ENCODE measurements at places on chromosomes 3 and 15.
A peak's percentile ranks its signal among the peaks of the same experiment; 100 is the strongest.

DNA sequence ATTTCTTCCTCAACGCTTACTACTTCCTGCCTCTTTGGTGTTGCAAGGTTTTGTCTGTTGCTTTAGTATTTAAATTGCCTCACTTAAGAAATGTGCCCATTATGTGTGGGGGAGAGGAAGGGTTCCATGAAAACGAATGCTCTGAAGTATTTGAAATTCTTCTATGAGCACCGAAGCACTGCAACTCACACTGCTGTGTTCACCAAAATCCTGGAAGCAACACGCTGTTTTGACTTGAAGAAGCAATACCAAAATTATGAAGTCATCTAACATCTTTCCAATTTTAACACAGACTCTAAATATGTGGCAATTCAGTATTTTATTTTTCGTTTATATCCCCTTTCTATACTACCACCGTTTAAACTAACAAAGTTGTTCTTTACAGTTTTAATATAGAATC is 101.5 kb downstream of the RBMS3 start:
- DNase-seq = no peak

DNA sequence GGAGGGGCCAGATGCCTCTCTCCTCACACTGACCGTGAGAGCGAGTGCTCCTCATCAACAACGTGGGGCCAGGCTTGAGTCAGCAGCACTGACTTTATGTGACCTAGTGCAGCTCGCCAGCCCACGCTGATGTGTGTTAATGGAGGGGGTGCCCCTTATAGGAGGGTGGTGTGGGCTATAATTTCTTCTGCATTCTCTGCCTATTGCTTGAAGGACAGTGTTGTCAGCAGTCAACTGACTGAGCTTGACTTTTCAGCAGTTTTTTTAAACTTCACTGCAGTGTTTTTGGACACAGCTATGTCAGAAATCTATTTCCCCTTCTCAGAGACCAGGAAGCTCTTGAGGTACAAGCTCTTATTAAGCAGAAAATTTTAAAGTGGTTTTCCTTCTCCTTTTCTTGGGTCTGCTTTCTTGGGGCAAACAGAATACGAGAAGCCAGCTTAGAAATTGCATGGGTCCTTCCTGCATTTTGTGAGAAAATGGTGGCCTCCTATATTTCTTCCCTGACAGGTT is 304.8 kb upstream of the CTDSPL start:
- DNase-seq = no peak

DNA sequence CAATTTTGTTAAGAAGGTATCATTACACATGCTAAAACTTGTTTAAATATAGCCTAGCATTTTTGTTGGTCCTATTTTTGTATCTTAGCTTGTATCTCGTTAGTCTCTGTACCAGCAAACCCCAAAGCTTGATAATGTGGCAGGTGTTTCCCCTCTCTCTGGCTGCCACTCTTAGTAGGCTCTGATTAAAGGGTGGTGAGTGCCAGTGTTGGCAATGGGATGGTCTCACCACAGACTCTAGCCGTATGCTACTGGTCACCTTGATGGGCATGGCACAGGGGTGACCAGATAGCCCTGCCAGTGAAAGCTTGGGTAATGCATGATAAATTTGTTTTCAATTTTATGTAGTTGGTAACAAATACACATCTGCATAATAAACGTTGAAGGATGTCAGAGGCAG is 188.3 kb downstream of the CFAP20DC start:
- DNase-seq = no peak

DNA sequence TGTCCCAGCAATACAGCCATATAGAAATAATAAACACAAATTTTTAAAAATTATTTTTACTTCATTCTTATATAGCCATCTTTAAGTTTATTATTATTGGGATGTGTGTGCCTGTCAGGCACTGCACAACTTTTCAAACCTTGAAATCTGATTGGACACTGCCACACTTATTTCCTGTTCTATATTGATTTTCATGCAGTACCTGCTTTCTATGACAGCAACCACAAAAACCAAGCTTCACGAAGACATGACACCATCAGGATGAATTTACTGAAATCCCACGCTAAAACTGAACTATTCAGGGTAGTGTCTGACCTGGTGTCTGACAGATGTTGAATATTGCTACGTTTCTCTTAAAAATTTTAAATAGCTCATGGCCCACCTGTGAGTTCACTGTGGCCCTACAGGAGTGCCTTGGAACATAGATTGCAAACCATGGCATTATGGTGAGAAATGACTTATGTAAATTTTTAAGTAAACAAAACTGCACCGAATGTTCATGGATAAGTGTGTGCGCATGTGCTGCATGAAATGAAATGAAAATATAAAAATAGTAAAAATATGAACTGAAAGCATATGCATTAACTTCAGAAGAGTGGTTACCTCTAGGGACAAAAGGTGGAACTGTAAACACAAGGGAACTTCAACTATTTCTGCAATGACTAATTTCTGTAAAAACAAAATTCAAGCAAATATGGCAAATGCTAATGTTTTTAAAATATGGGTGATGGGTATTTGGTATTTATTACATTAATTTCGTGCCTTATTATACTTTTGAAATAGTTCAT is 152.3 kb downstream of the ZBTB20 start:
- no peak for DNase-seq

- DNase-seq = no peak
Observed at GRCh38 chr3:25462495-25462894, 34.4 kb downstream of the RARB start.

DNA sequence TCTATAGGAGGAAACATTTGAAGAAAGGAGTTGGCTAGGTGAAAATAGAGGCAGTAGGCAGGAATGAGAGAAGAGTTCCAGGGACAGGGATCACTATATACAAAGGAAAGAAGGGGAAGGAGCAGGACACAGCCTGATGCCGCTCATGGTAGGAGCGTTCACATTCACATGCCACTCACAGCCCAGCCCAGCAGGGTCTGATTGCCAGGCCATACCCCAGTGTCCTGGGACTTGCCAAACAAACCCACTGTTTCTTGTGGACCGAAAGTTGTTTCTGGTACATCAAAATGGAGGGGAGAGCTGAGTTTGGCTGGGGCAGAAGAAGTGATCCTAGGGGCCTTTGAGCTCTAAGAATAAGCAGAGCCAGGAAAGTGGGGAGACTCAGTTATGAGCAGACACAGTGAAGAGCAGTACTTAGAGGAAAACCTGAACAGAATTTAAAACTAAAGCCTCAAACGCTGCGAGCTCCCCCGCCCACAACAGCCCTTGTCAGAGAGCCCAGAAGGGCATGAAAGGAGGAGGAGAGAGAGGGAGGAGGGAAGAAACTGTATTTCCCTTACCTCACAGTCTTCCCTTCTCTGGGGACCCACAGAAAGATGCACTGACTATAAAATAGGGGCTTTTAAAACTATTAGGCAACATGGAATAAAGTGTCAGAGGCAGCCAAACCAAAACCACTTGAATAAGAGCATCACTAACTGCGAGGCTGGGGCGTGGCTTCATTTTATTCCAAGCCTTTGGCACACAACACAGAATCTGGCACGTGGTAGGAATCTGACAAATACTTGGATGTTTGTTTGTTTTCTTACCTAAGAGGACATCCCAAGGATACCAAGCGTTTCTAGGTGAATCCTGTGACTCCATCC is 129.0 kb downstream of the RPL22L1 start:
- peak; percentile 69 for DNase-seq

DNA sequence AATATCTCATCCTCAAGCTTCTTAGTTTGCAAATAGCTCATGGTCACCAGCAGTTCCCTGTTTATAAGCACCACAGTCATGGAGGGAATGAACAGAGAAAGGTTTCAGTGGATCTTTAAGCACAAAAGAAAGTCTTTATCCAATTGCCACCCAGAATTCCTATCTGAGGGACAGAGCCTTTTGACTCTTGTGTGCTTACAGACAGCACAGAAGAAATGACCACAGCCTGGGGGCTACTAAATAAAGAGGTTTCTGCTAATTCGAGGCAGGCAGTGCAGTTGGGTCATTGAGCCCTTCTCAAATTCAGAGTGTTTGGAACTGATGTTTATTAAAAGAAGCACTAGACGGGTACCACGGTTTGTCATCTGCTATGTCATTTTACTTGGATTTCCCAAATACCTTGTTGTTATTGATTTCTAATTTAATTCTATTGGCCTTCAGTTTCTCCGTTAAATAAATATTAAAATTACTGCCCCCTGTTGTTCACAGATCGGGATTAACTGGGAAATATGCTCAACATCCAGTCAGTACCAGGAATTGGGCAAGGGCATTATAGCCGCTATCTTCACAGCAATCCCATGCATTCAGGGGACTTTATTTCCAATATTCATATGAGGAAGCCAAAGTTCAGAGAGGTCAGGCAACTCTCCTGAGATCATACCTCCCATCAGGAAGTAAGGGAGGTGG is 3.6 kb downstream of the PRICKLE2 start:
- DNase-seq = no peak

DNA sequence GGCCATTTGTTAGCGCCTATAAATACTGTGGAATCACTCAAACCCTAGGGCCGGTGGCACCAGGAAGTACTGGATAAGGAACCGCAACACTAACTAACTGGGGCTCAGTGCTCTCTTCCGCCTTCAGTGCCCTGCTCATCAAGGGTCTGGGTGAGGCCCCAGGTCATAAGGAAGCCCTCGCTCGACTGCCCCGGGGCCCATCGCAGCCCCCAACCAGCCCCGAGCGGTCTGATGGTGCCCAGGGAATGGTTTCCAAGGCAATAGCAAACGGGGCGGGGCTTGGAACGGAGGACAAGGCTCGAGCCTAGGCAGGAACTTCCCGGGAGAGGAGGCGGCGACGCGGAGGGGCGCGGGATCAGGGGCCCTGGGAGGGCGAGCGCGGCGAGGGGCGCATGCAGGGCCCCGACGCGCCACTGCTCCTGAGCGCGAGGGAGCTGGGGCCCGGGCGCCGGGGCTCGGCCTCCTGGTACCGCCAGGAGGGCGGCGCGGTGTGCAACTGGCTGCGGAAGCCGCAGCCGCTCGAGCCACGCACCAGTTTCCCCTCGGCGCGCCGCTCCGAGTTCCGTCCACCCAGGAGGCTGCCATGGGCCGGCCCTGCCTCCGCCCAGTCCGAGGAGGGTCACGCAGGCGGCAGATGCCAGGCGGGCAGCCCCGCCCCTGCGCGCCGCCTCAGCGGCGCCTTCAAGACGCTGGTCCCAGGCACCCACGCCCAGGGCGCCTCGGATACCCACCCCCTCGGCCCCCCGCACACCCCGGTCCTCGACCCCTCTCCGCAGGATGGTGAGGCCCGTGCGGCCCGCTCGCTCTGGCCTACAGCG is at the start of gene TTLL3:
TSS of gene TTLL3 (plus strand) at position 648 of the 818 bp plus-strand sequence. CDS start 400 bp downstream, outside the sequence.
- no peak for DNase-seq

GRCh38 chr3:174957081-174957480 is 97.9 kb downstream of the NAALADL2 start:
- DNase-seq = no peak

GRCh38 chr3:170751083-170751898 is 118.7 kb downstream of the RPL22L1 start:
- DNase-seq = no peak

DNA sequence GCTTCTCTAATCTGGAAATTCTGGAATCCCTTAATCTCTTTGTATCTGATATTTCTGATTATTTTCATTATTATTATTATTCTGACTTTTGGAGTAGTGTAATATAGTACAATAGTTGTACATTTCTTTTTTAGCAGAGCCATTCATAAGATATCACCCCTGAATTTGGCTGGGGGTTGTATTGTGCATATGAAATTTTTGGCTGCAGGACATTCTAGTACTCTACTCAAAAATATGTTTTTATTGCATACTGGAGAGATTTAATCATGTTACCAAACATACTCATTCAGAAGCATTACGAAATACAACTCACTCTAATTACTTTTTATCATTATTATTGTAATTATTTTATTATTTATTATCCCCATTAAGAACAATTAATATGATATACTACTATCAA is 589.7 kb upstream of the KCNMB2 start:
- no peak for DNase-seq

- DNase-seq = no peak
Observed at GRCh38 chr3:165918657-165918979, 81.4 kb upstream of the BCHE start.

- DNase-seq = no peak
Observed at GRCh38 chr3:56591262-56591661, 34.3 kb downstream of the CCDC66 start.

DNA sequence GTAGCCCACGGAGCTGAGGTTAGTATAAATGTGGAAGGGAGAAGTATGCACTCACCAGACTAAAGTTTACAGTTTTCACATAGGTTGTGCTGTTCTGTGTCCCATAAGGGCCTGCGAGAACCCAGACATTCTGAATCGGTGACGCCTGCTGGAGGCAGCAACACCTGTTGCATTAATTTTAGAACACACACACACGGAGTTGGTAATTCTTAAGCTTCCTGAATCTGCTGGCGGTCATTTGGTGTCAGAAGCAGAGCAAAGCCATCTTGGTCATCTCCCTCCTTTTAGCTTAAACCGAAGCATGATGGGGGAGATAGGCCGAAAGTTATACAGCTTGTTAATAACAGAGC is 41.1 kb upstream of the AP3B2 start:
- no peak for DNase-seq

DNA sequence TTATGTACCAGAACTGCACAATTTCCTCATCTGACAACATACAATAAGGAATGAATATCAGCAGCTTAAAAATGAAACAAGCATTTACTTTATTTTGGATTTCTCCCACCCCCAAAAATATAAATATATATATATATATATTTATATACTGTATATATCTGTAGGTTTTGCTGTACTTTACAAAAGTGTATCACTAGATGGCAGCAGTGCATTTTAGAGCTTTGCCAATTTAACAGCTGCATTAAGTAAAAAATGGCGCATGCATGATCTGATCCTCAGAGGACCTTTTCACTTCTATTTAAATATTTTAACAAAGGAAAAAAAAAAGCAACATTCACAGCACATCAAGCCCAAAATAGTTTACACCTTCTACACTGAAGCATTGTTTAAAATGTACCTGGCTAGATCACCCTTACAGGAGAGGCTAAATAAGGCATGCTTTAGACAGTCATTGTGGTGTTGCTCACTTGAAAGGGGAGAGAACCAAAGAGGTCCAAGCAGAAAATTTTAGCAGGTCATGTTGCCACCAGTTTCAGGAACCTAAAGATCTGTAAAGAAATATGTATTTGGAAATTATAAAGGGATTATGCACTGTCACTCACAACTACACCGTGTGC is 72.6 kb downstream of the NPTN start:
- DNase-seq = no peak

DNA sequence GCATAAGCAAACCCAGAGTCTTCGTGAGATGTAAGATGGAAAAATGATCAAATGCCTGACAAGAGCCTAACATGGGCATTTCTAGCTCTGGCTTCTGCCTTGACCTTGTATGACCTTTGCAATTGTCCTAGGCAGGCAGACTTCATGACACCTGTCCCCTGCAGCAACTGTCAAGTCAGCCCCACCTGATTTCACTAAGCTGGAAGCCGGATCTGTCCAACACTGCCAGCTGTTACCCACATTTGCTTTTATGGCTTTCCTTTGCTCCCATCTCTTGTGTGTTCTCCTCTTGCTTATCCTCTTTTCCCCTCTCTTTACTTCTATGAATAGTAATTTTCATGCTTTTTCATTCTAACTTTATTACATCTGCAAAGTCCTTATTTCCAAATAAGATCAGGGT is 48.5 kb upstream of the TNIK start:
- no peak for DNase-seq

GRCh38 chr3:30315447-30315846 is 291.0 kb upstream of the TGFBR2 start:
- DNase-seq = no peak

Measured in hypothalamus (tissue), 51 donors.